ENCODE measurements at places on chromosomes 6 and 20.

DNA sequence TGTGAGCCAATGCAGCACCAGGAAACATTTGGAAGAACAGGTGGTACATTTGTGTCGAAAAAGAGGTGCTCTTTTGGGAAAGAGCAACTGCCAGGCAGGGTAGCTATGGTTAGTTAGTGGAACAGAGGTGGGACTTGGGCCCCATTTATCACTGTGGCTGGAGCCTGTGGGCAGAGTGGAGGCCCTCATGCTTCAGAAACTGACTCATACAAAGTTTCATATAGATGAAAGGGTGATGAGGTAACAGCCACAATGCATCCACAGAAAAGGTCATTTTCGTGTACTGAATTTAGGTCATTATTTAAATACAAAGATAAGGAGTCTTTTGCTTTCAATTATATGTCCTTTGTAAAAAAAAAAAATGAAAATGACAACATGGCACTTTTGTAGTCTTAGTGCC, 76.4 kb upstream of the HS3ST5 start:
- no peak for DNase-seq

- no peak for DNase-seq
Measured at GRCh38 chr20:46548688-46549087, 1.8 kb downstream of the OCSTAMP start.

GRCh38 chr6:127298475-127298874, 31.8 kb downstream of the RNF146 start:
- DNase-seq: no peak

DNA sequence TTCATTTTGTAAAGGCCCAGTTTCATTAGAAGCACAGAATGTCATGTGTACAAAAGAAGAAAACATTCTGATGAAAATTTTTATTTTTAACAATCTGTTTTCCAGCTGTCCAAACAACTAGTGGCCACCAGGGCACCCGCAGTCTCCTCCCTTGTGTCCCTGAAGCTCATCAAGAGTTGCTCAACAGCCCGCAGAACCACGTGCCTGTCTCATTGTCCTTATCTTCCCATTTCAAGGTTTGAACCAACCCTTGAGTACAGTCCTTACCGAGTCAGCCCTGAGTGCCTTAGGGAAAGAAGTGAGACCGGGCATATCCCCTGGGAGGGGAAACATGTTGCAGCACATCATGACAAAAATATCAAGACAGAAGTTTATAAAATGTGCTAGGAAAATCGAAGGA, 15.9 kb upstream of the ZNF133 start:
- no peak for DNase-seq

- DNase-seq: no peak
Measured at GRCh38 chr6:138089325-138089724, 17.9 kb downstream of the PERP start.

Measured in D341Med (cell line).